ENCODE measurements at places on chromosomes 5 and 9.

- DNase-seq, result no peak
Observed at GRCh38 chr9:123834889-123835562, 94.9 kb downstream of the DENND1A start.

DNA sequence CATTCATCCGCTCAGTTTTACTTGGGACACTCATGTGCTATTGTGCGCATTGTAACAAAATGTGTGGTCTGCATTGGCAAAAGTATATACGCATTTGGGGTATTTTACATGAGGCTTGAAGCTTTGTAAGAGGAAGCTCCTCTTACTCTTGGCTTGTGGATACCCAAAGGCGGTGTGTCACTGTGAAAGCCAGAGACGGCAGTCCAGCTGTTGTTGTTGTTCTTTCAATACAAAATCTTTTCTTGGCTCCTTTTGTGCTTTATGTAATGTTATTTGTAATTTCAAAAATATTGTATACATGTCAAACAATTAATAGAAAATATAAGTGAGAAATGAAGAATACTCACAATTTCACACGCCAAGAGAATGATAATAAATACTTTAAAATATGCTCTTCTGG is 128.3 kb upstream of the MOCS2 start:
- DNase-seq, result no peak

- no peak for DNase-seq
Observed at GRCh38 chr5:66727630-66728029, 131.4 kb downstream of the MAST4 start.

DNA sequence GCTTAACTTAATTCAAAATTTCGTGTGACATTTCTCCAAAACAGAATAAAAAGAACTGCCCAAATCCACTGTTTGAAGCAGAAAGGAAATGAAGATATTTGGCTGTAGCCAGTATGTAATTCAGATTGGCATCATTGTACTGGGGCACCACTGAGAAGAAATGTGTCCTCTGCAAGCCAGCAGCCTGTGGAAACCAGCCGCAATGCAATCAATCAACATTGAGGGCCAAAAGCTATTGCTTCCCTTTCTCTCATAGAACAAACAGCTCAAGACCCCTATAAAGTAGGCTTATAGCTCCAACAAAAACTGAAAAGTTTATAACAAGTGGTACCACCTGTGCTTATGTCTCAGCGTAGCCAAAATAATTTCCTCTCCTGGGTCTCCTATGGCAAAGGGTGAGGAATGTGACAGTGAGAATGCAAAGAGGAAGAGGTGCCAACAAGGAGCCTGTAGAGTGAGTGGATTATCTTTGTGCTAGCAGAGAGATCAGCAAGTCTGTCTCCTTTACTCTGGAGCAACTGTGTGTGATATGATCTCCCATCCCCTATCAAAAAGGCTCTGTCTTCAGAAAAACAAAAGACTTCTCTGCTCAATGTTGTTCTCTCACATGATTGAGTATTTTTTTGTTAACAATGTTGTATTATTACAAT is 1072.3 kb upstream of the DMAC1 start:
- DNase-seq, result no peak

DNA sequence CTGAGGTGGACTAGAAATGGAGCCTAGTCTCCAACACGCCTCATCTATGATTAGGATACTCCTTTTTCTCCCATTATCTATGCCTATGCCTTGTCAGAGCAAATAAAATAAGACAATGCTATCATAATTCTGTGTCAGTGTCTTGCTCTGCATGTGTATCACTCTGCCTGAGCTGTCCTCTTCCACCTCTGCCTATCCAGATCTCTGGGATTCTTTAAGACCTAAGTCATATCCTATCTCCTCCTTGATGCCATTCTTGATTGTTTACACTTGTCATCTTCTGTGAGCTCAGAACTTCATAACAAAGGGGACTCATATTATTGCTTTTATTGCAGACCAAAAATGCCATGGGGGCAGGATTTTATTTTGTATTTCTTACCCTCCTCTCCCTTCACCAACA is 351.2 kb upstream of the C9orf72 start:
- DNase-seq, result no peak

DNA sequence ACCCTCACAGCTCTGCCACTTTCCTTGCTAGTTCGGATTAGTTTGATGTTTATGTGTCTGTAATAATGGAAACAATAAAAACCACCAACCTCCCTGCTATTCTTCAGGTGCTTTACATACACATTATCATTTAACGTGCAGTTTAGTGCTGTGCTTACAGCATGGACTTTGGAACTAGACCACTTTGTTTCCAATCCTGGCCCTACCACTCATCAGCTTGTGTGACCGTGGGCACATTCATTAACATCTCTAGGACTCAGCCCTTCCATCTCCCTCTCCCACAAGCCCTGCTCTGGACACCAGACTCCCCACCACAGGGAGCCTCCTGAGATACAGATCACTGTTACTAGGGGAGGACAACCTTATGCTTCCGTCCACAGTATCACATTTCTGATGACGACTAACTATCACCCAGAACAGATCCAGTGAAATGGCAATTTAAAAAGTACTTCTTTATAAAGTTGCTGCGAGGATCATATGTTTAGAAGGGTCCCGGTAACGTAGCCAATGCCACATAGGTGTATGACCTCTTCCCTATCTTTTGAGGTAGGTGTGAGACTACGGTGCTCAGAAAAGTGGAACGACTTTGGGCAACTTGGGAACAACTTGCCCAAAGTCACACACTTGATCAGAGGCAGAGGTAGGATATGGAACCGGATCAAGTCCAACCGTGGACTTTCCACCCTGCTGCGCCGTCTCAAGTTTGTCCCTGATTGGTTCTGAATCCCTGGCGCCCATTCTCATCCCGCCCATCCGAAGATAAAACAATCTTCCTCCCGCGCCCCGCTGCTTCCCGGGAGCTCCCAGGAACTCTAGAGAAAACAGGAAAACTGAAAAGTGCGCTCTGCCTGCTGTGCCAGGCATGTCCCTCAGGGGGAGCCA is 132.4 kb upstream of the NIPBL start:
- peak; percentile 67 for DNase-seq

- DNase-seq, result no peak
Observed at GRCh38 chr9:95030920-95031642, 286.4 kb downstream of the FANCC start.

- DNase-seq, result no peak
Observed at GRCh38 chr9:89386797-89387196, 68.5 kb downstream of the SECISBP2 start.

DNA sequence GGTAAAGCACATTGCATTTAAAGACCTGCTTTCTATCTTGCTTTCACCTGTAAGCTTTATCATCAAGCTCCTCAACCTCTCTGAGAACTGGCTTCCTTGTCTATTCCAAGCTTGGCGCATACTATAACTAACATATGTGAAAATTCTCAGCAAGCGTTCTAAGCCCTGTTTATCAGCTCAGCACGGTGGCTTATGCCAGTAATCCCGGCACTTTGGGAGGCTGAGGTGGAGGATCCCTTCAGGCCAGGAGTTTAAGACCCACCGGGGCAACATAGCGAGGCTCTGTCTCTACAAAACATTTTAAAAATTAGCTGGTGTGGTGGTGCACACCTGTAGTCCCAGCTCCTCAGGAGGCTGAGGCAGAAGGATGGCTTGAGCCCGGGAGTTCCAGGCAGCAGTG is 1.6 kb upstream of the ATP6V0E1 start:
- no peak for DNase-seq

All from NCI-H1694 (cell line).